ENCODE measurements at places on chromosomes 16 and 17.

GRCh38 chr16:29111421-29111820 is 126.6 kb downstream of the LAT start:
- no peak for DNase-seq

DNA sequence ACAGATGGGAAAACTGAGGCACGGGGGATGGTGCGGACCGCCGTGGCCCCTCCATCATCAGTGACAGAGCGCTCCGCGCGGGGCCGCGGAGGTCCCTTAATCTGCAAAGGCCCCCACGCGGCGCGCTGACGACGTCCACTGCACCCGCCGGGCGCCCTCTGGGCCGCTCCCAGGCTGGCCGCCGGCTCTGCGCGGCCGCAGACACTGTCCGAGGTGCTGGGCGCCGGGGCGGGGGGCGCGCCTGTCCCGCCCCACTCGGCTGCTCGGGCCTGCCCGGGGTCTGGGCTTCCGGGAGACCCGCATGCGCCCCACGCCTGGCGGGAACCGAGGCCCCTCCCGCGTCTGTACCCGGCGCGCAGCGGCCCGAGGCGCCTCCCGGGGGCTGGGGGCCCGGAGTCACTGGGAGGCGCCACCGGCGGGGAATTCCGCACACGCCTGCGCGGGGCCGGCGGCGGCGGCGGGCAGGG is 550 bp upstream of the RNF213 start:
- DNase-seq, result peak; percentile 82

GRCh38 chr17:60557805-60558204 is 31.8 kb upstream of the APPBP2 start:
- no peak for DNase-seq

GRCh38 chr16:11225677-11226549 is 30.1 kb downstream of the SOCS1 start:
- no peak for DNase-seq

- no peak for DNase-seq
Observed at GRCh38 chr17:57699751-57700219, 45.3 kb downstream of the CCDC182 start.

DNA sequence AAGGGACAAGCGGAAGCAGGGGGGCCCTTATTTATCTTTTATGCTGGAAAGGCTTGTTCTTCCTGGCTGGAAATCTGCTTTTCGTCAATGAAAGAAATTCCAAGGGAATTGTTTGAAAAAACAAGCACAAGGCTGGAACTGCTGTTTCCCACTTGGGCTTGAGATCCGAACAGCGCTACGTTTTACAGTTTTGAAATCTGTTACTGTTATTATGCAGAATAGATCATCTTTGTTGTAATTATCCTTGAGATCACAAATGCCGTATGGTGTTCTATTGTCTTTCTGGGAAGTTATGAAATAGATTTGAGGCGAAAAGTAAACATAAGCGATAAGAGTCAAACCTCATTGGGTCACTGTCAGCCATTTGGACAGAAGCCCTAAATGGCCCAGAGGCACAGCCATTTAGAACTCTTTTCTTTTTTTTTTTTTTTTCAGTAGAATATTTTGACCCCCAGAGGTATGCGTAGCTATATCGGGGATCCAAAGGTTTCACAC is 223.3 kb downstream of the IRX3 start:
- DNase-seq, result no peak

DNA sequence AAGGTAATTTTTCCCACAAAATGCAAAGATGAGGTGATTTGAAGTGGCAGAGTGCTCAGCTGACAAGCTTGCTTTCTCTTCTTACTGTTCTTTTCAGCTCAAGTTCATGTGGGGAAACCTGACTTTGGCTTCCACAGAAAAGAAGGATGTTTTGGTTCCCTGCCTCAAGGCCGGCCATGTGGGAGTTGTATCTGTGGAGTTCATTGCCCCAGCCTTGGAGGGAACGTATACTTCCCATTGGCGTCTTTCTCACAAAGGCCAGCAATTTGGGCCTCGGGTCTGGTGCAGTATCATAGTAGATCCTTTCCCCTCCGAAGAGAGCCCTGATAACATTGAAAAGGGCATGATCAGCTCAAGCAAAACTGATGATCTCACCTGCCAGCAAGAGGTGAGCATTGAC is 18.4 kb upstream of the TMEM106A start:
- no peak for DNase-seq

- no peak for DNase-seq
Observed at GRCh38 chr17:35766903-35767510, 6.3 kb downstream of the C17orf50 start.

DNA sequence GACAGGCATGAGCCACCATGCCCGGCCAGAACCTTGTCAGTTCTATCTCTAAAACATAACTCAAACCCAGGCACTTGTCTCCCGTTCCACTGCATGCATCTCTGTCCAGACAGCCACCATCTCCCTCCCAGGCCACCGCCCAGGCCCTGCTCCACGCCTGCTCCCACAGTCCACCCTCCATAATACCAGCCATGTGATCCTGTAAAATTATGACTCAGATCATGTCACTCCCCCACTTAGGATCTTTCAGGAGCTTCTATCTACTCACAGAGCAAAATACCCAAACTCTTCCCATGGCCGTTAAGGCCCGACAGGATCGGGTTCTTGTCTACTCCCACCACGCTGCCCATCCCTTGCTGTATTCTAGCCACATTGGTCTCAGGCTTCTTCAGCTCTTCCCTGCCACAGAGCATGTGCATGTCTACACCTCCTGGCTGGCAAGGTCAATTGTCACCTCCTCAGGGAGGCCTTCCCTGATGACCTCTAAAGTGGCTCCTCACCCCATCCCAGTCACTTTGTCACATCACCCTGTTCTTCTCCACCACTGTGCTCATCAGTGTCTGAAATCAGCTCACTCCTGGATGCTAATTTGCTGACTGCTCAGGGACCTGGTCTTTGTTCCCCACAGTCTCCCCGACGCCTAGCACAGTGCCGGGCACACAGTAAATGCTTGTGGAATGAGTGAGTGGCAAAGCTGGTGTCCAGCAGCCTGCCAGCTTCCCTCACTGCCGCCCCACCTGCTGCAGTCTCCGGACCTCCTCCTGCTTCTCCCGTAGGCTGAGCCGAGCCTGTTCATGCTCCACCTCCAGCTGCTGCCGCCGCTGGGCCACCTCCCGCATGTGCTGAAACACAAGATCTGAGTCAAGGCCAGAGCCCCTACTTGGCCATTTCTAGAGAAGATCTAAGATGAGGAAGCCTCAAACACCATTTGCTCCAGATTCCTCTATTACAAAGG is 6.7 kb downstream of the TSPOAP1 start:
- no peak for DNase-seq

- DNase-seq, result no peak
Observed at GRCh38 chr17:29461483-29462206, 71.5 kb downstream of the TAOK1 start.

GRCh38 chr17:66829386-66829864 is 5.5 kb upstream of the CACNG5 start:
- no peak for DNase-seq

DNA sequence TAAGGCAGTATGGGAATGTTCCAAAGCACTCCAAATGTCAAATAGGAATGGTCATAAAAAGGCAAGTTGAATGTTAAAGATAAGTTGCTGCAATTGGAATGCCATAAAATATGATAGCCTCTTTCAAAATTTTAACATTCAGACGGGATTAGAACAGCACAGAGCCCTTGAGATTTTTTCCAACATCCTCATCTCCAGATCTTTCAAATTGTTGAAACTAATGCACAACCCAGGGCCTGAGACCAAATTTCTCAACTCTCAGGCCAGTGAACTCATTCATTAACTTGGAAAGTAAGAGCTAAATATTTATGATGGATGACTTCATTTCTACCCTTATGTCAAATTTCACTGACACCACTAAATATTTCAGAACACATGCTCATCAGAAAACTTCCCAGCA is 346.5 kb upstream of the XYLT1 start:
- no peak for DNase-seq

DNA sequence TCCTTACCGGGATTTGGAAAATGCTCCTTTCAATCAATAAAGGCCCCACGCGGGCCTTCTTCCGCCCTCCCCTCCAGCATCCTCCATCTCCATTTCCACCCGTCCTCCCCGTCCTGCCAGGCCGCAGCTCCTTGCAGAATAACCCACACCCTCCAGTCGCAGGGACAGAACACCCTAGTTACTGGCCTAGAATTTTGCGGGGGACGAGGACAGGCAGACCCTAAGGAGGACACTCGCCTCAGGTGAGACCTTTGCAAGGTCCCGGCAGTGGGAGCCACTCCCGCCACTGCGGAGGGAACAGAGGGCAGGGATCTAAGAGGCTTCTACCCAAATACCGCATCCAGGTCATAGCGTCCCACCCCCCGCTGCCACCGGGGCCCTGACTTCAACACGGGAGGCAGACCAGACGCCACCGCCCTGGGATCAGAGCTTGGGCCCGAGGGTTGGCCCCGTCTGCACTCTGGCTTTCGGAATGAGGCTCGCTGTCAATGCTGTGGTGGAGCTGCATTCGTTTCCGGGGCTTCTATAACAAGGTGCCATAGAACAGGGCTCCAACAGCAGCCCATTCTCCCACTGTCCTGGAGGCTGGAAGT is 26.8 kb downstream of the SLC25A10 start:
- no peak for DNase-seq

GRCh38 chr16:9061358-9061813 is 30.1 kb upstream of the HAPSTR1 start:
- no peak for DNase-seq

GRCh38 chr17:79537686-79538085 is 73.2 kb downstream of the RBFOX3 start:
- DNase-seq, result no peak

DNA sequence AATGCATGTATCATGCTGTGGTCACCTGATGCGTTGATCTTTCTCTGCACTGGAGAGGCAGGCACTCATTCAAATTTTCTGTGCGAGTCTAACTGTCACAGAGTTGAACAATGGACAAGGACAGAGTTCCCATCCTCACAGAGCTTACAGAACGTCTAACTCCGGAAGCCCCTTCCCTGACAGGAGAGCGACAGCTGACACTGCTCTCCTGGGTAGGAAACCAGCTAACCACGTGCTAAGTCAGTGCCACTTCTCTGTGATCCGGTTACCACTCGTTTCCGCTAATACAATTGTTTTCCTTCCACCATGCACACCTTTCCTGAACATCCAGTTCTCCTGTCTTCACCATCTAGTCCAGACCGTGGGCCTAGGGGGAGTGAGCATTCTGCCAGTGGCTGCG is 11.3 kb downstream of the KLHDC4 start:
- DNase-seq, result no peak

- DNase-seq, result no peak
Observed at GRCh38 chr16:79261944-79262552, 338.5 kb downstream of the MAF start.

DNA sequence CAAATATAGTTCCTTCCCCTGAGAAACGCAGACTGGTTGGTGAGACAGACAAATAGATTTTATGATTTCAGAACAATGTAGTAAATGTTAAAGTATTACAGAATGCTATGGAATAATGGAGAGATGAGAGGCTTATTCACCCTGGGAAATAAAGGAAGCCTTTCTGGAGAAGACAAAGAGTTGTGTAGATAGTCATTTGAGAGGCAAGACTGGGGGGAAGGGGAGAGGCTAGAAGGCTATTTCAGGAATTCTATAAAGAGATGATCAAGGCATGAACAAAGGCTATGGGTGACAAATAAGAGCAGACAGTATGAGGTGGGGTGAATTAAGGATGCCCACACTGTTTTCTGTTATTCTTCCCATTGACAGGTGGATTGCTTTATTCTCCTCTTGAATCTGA is 211.4 kb downstream of the GRIN2A start:
- no peak for DNase-seq

GRCh38 chr17:7593296-7593695 is 3.4 kb upstream of the SOX15 start:
- DNase-seq, result no peak

- DNase-seq, result no peak
Observed at GRCh38 chr16:6558126-6558525, 774.5 kb upstream of the RBFOX1 start.

- no peak for DNase-seq
Observed at GRCh38 chr17:60188759-60189158, 39.0 kb downstream of the CA4 start.

- no peak for DNase-seq
Observed at GRCh38 chr17:53724726-53725125, 98.0 kb upstream of the KIF2B start.

DNA sequence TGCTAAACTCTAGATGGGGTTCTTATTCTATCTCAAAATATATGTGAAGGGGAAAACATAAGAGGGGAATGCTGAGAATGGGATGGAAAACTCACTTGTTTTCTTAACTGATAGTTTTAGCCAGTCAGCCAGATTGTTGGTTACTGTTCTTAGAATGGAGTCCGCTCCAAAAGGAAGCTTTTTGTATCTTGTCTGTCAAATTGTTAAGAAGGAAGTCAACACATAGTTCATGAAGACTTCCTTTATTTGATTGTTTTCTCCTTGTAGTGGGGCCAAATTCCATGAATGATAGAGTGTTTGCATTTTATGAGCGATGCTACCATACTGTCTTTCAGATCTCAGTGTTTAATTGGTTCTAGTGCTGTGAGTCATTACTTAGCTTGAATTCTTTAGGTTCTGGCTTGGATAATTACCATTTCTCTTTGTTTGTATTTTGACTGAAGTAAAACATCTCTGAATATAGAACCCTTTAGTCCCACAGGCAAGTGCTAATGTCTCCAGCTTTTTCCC is 98.3 kb upstream of the GOT2 start:
- no peak for DNase-seq

DNA sequence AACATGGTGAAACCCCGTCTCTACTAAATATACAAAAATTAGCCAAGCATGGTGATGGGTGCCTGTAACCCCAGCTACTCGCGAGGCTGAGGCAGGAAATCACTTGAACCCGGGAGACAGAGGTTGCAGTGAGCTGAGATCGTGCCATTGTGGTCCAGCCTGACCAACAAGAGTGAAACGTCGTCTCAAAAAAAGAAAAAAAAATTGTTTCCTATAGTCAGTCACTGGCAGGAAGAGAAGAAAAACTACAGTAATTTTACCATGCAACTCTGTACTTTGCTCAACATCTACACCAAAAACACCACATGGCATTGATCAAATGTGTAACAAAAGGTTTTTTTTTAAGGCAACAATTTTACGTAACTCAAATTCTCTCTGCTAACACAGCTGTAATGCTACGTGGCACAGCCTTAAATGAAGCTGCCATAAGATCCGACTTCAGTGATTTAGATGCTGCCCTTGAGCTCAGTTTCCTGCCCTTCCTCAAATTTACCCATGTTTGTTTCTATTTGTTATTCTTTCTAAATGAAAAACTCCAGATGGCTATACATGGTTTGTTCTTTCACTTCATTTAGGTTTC is 40.2 kb downstream of the CNOT1 start:
- DNase-seq, result no peak

GRCh38 chr17:73278465-73279453 is 17.1 kb upstream of the CPSF4L start:
- peak; percentile 64 for DNase-seq

- DNase-seq, result no peak
Observed at GRCh38 chr16:50712560-50712898, 19.1 kb downstream of the NOD2 start.

- DNase-seq, result no peak
Observed at GRCh38 chr17:37791447-37792399, 46.9 kb upstream of the HNF1B start.

GRCh38 chr16:58177353-58177710 is 20.6 kb downstream of the CSNK2A2 start:
- no peak for DNase-seq

GRCh38 chr16:89297910-89298545 is 80.5 kb downstream of the ZNF778 start:
- no peak for DNase-seq

Measured in Peyer's patch (tissue), 4 donors.